ENCODE measurements at places on chromosomes 6 and 20.

DNA sequence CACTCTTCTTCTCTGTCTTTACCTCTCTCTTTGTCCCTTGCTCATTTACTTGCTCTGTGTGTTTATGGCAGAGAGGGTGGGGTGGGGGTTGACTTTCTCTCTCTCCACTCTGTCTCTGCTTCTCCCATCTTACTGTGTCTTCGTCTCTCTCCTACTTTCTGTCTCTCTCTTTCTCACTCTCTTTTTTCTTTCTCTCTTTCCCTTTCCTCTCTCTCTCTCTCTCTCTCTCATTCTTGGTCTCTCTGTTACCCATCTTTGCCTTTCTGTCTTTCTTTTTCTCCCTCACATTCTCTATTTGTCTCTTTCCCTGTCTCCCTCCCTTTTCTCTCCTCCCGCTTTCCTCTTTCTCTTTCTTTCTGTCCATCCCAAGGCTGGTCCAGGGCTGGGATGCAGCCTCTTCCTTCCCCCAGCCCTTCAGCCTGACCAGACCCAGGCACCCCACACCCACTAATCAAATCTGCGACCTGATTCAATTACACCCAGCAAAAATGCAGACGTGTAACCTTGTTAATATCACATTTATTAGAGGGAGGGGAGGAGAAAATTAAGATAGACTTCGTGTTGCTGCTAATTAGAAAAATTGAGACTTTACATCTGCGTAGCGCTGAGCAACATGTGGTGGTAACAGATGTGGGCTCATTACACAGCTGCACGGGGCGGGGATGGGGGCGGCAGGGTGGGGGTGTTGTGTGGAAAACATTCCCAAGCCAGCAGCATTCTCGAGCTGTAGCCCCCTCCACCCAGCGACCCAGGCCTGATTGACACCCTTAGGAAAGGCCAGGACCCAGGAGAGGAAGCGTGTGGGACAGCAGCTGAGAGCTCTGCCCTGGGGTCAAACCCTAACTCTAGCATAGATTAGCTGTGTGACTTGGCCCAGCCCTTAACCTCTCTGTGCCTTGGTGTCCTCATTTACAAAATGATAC, 124.9 kb upstream of the MAFB start:
- DNase-seq = no peak

DNA sequence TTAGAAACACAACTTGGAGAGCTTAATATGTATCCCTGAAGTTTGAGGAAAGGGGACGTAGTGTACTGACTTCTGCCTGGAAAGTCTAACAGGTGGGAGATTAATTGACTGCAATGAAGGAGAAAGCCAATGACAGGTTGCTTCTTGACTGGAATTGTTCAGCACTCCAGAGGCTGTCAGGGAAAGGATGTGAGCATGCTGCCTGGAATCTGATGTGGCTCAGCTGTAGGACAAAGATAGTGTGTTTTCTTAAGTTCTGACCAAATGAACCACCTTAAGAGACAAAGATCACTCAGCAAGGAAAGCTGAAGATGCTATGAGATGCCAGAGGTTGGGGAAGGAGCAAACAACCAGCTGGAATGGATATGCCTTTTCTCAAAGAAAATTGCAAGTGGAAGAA, 185.8 kb downstream of the PHF3 start:
- no peak for DNase-seq

DNA sequence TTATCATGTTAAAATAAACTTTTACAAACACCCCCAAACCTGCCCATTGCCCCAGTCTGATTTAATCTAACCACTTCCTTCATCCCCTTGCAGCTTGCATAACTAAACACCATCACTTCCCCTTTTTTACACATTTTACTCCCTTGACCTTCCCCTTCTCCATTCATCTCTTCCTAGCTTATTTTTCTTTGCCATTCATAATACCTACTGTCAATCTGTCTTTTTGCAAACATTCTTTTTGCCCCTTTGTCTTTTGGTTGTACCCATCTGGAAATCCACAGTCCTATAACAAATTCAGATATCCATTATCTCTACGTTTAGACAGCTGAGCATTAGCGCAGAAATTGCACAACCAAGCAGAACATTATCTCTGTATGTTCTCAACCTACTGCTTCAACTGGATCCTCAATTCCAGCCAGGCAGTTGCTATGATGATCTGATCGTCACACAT, 51.2 kb downstream of the C6orf52 start:
- DNase-seq = no peak

DNA sequence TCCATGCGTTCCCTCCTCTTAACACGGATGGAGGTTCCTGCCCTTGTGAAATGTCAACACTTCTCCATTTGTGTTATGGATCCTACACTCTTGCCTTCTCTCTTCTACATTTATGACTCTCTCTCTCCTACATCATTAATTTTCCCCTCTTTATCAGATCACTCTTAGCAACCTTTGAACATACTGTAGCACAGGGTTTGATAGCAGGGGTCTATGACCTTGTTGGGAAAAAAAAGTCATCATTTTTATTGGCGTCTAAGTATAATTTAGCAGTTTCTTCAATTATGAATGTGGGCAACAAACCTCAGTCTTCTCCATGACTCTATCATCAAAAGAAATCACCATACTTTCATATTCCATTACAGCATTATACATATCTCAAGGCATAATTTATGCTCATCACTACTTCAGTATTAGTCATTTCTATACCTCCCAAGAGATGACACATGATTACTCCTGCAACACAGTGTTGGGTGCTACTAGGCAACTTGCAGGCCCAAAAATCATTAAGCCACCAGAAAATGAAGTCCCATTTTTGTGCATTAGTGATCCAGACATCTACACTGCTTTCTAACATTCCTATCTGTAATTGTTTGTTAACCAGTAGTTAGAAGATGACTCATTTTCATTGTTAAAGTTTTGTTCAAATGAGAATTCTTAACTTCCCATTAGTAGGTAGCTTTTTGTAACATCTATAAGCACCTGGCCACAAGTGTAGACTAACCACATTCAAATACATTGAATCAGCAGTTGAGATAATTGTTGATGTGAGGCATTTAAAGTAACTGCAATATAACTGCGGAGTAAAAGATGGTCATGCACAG, 9.5 kb downstream of the CYP39A1 start:
- DNase-seq = no peak

GRCh38 chr6:74607934-74608333, 597.9 kb downstream of the COL12A1 start:
- no peak for DNase-seq

GRCh38 chr6:109050447-109051102, 44.1 kb downstream of the SESN1 start:
- no peak for DNase-seq

DNA sequence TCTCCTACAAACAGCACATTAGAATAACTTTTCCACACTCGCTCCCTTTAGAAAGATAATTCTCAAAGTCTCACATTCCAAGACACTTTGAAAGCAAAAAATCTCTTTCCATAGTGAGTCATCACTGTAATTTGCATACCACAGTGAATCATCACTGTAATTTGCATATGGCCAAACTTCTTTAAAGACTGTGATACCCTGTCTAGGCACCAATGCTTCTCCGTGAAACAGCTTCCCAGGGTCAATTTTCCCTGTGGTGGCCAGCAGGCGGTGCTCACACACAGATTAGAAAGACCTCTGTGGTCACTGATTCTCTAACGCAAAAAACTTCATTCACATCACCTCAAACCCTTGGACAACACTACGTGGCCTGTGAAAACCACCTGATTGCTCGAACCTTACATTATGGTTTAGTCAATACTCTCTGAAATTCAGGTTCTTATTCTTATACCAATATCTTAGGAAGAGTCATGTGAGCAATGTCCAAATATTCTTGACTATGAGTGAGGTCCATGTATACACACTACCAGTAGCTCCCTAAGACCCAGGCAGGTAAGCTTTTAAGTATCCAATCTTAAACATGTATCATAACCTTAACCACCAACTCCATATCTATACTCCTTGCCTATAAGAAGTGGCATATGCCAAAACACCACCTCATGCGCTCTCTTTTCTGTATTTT, 78.5 kb upstream of the PHACTR1 start:
- DNase-seq = no peak

DNA sequence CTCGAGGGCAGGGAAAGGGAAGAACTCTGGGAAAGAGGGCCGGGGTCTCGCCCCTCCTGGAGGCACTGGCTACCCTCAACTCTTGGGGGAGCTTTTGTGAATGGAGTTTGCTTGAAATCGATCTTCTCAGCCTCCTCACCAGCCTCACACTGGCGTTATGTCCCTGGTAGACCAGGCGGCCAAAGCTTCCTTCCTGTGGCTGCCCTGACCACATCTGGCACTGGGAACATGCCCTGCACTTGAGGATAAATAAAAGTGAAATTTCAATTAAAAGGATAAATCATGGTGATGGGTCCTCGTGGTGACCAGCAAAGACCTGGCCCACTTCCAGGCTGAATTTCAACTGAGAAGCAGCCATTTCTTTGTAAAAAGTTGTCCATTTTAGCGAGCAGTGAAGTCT, 234.7 kb downstream of the TAF4 start:
- DNase-seq = no peak

GRCh38 chr6:159101656-159102055, 56.9 kb upstream of the TAGAP start:
- DNase-seq = no peak
